ENCODE measurements at places on chromosomes 3 and 15.

DNA sequence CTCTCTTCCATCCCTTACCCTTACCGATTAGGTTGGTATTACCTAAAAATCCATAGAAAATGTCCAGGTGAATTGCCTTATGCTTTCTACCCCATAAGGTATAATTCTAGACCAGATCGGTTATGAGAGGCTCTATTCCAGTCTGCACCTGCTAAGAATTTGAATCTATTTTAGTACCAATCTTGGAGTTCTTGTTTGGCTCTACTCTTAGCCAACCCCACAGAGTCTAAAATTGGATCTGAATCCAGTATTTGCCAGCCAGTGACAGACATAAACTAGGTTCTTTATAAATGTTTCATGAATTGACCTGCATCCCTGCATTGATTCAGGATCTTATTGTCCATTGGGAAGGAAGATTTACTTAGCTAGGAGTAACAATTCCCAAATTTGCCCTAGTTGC lies 6.5 kb downstream of the KLHL24 start:
- H3K27me3 ChIP-seq, result no peaks in the 10 kb centered on the region
- H3K4me1 ChIP-seq, result peaks cover 45% of the 10 kb centered on the region
- no peak for DNase-seq
- peaks cover 4% of the 10 kb centered on the region for H3K36me3 ChIP-seq

DNA sequence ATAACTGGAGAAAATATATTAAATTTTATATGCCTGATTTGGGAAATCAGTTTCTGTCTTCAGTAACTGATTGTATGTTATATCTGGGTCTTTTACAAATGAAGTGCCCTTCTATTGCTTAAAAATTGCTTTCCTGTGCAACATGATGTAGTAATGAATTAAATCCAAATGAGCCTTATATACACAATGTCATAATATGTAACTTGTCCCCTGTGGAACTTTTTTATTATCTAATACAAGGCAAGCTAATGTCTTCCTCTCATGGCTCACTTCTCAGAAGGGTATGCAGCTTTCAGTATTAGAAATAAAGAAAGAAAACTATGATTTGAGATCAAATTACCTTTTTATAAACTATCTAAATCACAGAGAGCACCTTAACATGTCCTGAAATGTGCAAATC lies 248.9 kb downstream of the NAALADL2 start:
- H3K27me3 ChIP-seq, result no peaks in the 10 kb centered on the region
- H3K27ac ChIP-seq, result no peak overlapping the region
- no peak overlapping the region for H3K4me3 ChIP-seq

DNA sequence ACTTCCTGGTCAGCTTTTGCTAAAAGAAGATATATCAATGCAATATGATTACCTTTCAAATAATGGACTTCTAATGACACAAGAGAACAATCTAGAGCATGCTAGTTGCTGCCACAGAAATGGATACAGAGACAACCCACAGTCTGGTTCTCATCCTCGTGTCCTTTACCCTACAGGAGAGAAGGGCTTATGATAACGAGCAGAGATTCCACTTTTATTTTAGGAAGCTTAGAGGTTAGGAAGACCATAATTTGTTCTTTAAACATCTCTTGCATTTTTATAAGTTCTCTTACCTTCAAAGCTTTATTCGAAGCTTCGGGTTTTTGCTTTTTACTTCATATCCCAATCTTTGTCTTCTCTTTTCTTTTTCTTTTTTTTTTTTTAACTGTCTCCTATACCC lies 39.1 kb downstream of the FILIP1L start:
- H3K27me3 ChIP-seq, result no peaks in the 10 kb centered on the region
- peak overlapping the region; percentile 64 for H3K27ac ChIP-seq
- no peak overlapping the region for H3K4me3 ChIP-seq
- no peak for DNase-seq
- H3K36me3 ChIP-seq, result peaks cover 19% of the 10 kb centered on the region

GRCh38 chr3:169295912-169296570 lies 367.5 kb downstream of the MECOM start:
- H3K36me3 ChIP-seq, result no peaks in the 10 kb centered on the region
- no peak overlapping the region for H3K27ac ChIP-seq
- H3K4me1 ChIP-seq, result no peaks in the 10 kb centered on the region
- H3K4me3 ChIP-seq, result no peak overlapping the region
- no peak for DNase-seq
- peaks cover 5% of the 10 kb centered on the region for H3K27me3 ChIP-seq

GRCh38 chr3:123499322-123499721 lies 50.4 kb upstream of the ADCY5 start:
- no peak overlapping the region for H3K4me3 ChIP-seq
- no peak for DNase-seq
- no peaks in the 10 kb centered on the region for H3K4me1 ChIP-seq
- H3K36me3 ChIP-seq, result peaks cover 18% of the 10 kb centered on the region
- no peaks in the 10 kb centered on the region for H3K27me3 ChIP-seq

- no peaks in the 10 kb centered on the region for H3K36me3 ChIP-seq
- DNase-seq, result no peak
- H3K4me3 ChIP-seq, result no peak overlapping the region
- H3K27me3 ChIP-seq, result no peaks in the 10 kb centered on the region
Observed at GRCh38 chr3:144810160-144810559, 838.5 kb downstream of the DIPK2A start.

DNA sequence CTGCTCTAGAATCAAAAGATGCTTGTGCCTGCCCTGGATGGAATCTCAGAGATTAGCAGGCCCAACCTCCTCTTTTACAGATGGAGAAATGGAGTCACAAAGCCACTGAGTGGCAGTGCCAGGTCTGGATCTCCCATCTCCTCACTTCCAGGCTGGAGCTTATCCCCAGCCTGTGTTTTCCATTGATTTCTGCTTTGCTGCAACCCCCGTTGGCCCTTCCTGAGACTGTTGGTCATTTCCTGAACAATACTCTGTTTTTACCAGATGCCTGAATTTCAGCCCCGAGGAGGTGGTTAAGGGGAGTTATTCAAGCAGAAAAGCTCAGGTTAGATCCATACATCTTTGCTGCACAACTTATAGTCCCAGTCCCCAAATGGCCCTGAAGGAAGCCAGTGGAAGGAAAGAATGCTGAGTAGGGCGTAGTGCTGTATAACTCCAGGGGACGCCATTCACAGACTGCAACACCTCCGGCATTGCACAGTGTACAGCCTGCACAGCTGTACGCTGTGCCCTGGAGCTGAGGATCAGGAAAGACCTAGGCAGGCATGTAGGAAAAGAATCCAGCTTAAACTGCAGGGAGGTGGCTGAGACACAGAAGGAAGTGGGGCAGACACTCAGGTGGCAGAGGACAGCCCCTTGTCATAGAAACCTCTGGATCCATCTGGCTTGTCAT lies 77.5 kb downstream of the RPLP1 start:
- no peak overlapping the region for H3K4me3 ChIP-seq
- no peaks in the 10 kb centered on the region for H3K4me1 ChIP-seq
- no peak for DNase-seq

- H3K4me3 ChIP-seq, result no peak overlapping the region
- no peaks in the 10 kb centered on the region for H3K27me3 ChIP-seq
- no peaks in the 10 kb centered on the region for H3K36me3 ChIP-seq
- peaks cover 46% of the 10 kb centered on the region for H3K4me1 ChIP-seq
Observed at GRCh38 chr3:171326717-171327440, 133.3 kb downstream of the TNIK start.

DNA sequence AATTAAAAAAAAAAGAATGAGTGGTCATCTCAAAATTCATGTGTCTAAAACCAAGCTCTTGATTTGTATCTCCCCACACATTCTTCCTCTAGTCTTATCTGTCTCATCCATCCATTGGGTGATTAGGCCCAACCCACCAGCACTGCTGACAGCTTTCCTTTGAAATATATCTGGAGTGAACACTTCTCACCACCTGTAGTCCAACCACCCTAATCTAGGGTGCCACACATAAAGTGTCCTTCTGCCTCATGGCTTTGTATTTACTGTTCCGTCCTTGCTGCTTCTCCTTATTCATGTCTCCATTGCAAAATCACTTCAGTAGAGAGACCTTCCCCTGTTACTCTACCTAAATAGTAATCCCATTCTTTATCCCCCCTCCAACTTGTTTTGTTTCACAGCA lies 82.4 kb upstream of the PTX3 start:
- DNase-seq, result no peak
- H3K27me3 ChIP-seq, result no peaks in the 10 kb centered on the region
- no peak overlapping the region for H3K4me3 ChIP-seq
- H3K27ac ChIP-seq, result no peak overlapping the region
- no peaks in the 10 kb centered on the region for H3K4me1 ChIP-seq
- H3K36me3 ChIP-seq, result no peaks in the 10 kb centered on the region

Measured in activated CD8-positive, alpha-beta T cell treated with anti-CD3 and anti-CD28 coated beads for 36 hours (primary cell).